ENCODE measurements at places on chromosomes 2 and 18. TPM values are rescaled to one million over a fixed set of nuclear protein-coding genes. Genes with fewer than 3 reads are reported as not detected.

The CDH2 gene
- polyA plus RNA-seq, result 1.8 TPM

The THUMPD2 gene
- 7.8 TPM for polyA plus RNA-seq

The ABCG8 gene
- 0.01 TPM for polyA plus RNA-seq

The GCG gene
- polyA plus RNA-seq, result not detected

The NAT8 gene
- not detected for polyA plus RNA-seq

The REG3A gene
- polyA plus RNA-seq, result not detected

The TMEM198 gene
- polyA plus RNA-seq, result 6.0 TPM

The ANKRD12 gene
- 12.5 TPM for polyA plus RNA-seq

The GPR39 gene
- 1.4 TPM for polyA plus RNA-seq
